Progenitor cell of endocrine pancreas (in vitro differentiated cells): ENCODE measurements at places on chromosomes 7 and 10. TPM values are rescaled to one million over a fixed set of nuclear protein-coding genes. Genes with fewer than 3 reads are reported as not detected.

- peaks cover 14% of the 10 kb centered on the region for H3K27me3 ChIP-seq
- peaks cover 25% of the 10 kb centered on the region for H3K4me1 ChIP-seq
- H3K27ac ChIP-seq, result no peak overlapping the region
- no peaks in the 10 kb centered on the region for H3K36me3 ChIP-seq
- no peak overlapping the region for H3K4me3 ChIP-seq
- DNase-seq, result no peak
These were observed 161.2 kb downstream of the CAMK1D start for GRCh38 chr10:12510501-12510941.

OPN1SW gene
- not detected in 2 replicates for total RNA-seq

- no peak for DNase-seq
- no peaks in the 10 kb centered on the region for H3K27me3 ChIP-seq
- no peak overlapping the region for H3K4me3 ChIP-seq
These were observed 15.9 kb upstream of the NEBL start for GRCh38 chr10:20912969-20913368.

LRRC72 gene
- not detected in 2 replicates for total RNA-seq

CRPPA gene
- total RNA-seq, result 3.8 and 4.5 TPM in 2 replicates

C10orf67 gene
- total RNA-seq, result 0.38 TPM in 1 of 2 replicates, not detected in the other

DNA sequence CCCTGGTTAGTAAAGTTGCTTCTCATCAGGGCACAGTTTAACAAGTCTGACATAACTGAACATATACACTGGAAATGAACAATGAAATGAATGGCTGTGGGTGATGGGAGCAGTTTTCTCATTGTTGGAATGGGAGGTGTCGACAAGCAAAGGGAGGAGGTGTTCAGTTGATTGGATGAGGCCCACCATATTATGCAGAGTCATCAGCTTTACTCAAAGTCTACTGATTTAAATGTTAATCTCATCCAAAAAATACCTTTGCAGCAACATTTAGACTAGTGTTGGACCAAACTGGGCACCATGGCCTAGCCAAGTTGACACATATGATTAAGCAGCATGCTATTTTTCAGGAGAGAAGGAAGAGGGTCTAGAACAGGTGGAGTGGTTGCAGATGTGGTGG lies 201.7 kb downstream of the RAMP3 start:
- H3K4me1 ChIP-seq, result no peaks in the 10 kb centered on the region
- no peak for DNase-seq
- no peak overlapping the region for H3K27ac ChIP-seq
- no peak overlapping the region for H3K4me3 ChIP-seq

DNA sequence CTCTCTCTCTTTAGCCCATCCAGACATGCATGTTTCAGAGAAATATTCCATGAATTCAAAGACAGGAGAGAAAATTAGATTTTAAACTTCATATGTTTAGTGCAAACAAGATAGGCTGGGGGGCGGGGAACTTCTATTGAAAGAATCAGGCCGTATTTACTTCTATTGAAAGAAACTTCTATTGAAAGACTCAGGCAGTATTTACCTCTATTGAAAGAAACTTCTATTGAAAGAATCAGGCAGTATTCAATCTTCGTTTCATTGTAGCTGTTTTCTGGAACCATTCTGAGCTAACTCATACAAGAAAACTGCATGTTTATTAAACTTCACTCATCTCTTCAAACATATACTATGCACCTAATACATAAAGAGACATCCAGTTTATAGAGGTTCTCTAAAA lies 123.1 kb downstream of the TYW1B start:
- H3K4me3 ChIP-seq, result no peak overlapping the region
- peaks cover 9% of the 10 kb centered on the region for H3K4me1 ChIP-seq
- H3K27me3 ChIP-seq, result no peaks in the 10 kb centered on the region
- no peak for DNase-seq

GRCh38 chr7:120278773-120279172 lies 5.8 kb downstream of the KCND2 start:
- H3K27ac ChIP-seq, result no peak overlapping the region
- DNase-seq, result no peak
- H3K4me3 ChIP-seq, result no peak overlapping the region
- peaks cover 17% of the 10 kb centered on the region for H3K4me1 ChIP-seq
- peaks cover 10% of the 10 kb centered on the region for H3K36me3 ChIP-seq

DNA sequence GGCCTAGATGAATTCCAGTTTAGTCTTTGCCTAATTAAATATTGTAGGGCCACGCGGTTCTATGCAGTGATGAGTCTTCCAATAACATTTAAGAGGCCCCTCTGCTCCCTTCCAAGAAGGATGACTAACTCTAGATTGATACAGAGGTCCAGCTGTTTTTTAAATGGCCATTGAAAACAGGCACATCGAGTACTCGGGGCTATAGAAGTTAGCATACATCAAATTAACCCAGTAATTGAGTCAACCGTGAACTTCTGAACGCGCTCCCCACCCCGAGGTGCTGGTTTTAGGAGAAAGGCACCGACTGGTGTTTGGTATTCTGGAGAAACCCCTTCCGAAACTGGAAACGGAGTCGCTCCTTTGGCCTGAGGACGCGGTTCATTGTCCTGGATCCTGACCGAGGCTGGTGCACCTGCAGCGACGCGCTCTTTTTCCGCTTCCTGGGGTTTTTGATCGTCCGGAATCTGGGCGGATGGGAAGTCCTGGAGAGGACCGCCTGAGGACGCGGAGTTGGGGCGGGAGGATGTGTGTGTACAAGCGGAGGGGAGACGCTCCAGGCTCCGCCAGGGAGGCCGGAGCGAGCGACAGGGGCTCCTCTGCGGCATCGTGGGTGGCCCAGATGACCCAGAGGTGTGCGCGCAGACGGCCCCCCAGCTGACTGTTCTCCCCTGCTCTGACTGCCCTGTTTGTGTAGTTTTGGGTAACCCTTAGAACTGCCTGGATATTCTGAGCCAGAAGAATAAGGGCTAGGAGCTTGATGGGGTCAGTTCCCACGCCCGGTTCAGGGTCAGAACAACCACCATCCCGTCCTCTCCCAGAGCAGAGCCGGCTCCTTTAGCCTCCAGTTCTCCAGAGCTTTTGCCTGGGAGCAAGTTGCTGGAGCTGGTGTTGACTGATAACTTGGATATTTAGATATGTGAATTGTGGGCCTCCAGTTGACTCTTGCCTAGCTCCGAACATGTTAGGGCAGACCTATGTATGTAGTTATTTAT lies 711 bp downstream of the FAM221A start:
- peak overlapping the region; percentile 89 for H3K4me3 ChIP-seq
- peak overlapping the region; percentile 98 for H3K27ac ChIP-seq
- no peaks in the 10 kb centered on the region for H3K27me3 ChIP-seq
- peaks cover 3% of the 10 kb centered on the region for H3K36me3 ChIP-seq
- H3K4me1 ChIP-seq, result peaks cover 20% of the 10 kb centered on the region

- H3K27me3 ChIP-seq, result peaks cover 8% of the 10 kb centered on the region
- H3K4me3 ChIP-seq, result no peak overlapping the region
- H3K4me1 ChIP-seq, result no peaks in the 10 kb centered on the region
- H3K36me3 ChIP-seq, result no peaks in the 10 kb centered on the region
- no peak for DNase-seq
These were observed 176.8 kb downstream of the CALN1 start for GRCh38 chr7:72235351-72235750.

C10orf53 gene
- total RNA-seq, result not detected in 2 replicates

SH2D4B gene
- 0.11 and 0.12 TPM in 2 replicates for total RNA-seq

SFTPA1 gene
- total RNA-seq, result 0.22 TPM in 1 of 2 replicates, not detected in the other

ANTXRL gene
- not detected in 2 replicates for total RNA-seq

- peaks cover 10% of the 10 kb centered on the region for H3K4me1 ChIP-seq
- H3K4me3 ChIP-seq, result peak overlapping the region; percentile 53
- H3K36me3 ChIP-seq, result no peaks in the 10 kb centered on the region
- peaks cover 48% of the 10 kb centered on the region for H3K27me3 ChIP-seq
- DNase-seq, result peak; percentile 54
These were observed 50.6 kb upstream of the RET start for GRCh38 chr10:43026039-43026973.

GRCh38 chr7:115676080-115676479 lies 354.5 kb downstream of the TFEC start:
- no peaks in the 10 kb centered on the region for H3K36me3 ChIP-seq
- no peak for DNase-seq
- no peaks in the 10 kb centered on the region for H3K27me3 ChIP-seq
- H3K4me3 ChIP-seq, result no peak overlapping the region

FFAR4 gene
- total RNA-seq, result 0.07 and 0.13 TPM in 2 replicates

DNA sequence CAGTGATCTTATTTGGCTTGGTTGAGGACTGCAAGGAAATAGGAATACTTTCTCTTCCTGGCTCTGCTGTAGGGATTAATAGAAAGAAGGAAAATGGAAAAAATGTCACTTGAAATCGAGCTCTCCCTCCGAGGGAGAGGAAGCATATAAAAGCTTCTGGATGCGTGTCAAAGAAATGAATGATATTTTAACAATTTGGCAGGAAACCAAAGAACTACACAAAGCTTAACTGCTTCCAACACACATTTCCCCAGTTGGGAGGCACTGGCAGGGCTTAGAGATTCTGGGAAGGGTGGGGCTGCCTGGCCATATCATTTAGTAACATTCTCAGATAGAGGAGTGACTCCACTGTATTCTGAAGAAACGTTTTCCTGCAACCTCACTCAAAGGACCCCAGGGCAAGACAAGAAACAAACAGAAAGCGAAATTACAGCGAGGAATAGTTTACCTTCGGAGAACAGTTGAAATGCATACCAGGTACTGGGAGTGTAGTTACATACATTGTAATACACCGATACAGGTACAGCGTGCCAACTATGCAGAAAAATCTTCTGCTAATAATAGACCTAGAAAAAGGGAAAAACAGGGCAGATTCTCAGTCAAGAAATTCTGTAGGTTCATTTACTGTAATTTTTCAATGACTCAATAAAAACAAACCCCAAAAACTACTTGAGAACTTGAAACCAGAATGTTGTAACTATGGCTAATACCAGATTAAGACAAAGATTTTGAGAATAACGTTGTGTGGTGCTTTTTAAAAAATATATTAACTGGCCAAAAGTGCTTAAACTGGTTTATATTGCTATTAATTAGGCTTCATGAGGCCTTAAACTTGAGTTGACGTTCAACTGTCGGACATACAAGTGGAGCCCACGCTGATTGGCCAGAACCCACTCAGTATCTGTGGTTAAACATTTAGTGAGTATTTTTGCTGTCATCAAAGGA lies 75.7 kb upstream of the ASAH2 start:
- H3K4me1 ChIP-seq, result peaks cover 17% of the 10 kb centered on the region
- H3K36me3 ChIP-seq, result no peaks in the 10 kb centered on the region
- DNase-seq, result no peak
- peak overlapping the region; percentile 88 for H3K27ac ChIP-seq
- peak overlapping the region; percentile 12 for H3K4me3 ChIP-seq

- no peaks in the 10 kb centered on the region for H3K27me3 ChIP-seq
- peaks cover 3% of the 10 kb centered on the region for H3K36me3 ChIP-seq
- no peak for DNase-seq
- H3K27ac ChIP-seq, result no peak overlapping the region
- H3K4me1 ChIP-seq, result peaks cover 3% of the 10 kb centered on the region
These were observed 143.5 kb downstream of the NEURL1 start for GRCh38 chr10:103637011-103637410.

DNA sequence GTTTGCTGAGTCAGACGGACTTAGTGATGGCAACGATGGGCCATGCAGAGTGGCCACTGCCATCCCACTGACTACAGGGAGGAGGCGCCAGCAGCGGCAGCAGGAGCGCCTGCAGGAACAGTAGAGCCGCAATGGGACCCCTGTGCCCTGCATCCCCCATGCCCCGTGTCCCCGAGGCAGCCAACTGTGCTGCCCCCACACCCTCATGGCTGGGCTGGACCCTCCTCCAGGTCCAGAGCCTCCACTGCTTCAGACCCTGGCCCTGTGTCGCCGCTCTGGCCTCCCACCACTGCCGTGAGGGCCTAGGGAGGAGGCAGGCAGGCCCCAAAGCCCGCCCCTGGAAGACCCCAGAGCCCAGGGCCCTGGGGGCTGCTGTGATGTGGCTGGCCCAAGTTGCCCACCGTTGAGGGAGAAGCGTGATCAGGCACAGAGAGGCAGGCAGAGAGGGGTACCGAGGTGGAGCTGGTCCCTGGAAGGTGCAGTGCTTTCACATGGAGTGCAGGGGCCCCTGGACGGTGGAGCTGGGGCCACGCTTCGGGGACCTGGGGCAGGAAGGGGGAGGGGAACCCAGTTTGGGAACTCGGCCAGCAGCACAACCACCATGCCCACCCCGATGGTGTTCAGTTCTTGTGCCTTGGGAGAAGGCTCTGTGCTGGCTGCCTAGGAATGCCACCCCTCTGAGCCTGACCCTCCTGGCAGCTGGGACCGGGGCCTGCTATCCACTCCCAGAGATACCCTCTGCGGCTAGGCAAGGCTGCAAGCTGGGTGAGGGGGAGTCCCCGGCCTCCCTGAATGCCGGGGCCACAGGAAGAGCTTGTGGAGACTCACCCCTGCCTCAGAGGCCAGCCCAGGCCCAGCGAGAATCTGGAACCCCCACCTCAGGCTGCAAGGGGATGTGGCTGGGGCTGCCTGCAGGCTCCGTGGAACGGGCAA lies 32.6 kb downstream of the DKK1 start:
- DNase-seq, result no peak
- H3K4me1 ChIP-seq, result no peaks in the 10 kb centered on the region
- H3K4me3 ChIP-seq, result no peak overlapping the region
- H3K27ac ChIP-seq, result no peak overlapping the region
- no peaks in the 10 kb centered on the region for H3K36me3 ChIP-seq
- no peaks in the 10 kb centered on the region for H3K27me3 ChIP-seq

WNT8B gene
- total RNA-seq, result 2.8 and 3.1 TPM in 2 replicates

- DNase-seq, result no peak
- no peak overlapping the region for H3K4me3 ChIP-seq
- H3K4me1 ChIP-seq, result no peaks in the 10 kb centered on the region
These were observed 374.0 kb upstream of the STEAP1 start for GRCh38 chr7:89780291-89780690.

PTPRZ1 gene
- 0.74 and 1.6 TPM in 2 replicates for total RNA-seq

ASB10 gene
- not detected in 2 replicates for total RNA-seq

DNA sequence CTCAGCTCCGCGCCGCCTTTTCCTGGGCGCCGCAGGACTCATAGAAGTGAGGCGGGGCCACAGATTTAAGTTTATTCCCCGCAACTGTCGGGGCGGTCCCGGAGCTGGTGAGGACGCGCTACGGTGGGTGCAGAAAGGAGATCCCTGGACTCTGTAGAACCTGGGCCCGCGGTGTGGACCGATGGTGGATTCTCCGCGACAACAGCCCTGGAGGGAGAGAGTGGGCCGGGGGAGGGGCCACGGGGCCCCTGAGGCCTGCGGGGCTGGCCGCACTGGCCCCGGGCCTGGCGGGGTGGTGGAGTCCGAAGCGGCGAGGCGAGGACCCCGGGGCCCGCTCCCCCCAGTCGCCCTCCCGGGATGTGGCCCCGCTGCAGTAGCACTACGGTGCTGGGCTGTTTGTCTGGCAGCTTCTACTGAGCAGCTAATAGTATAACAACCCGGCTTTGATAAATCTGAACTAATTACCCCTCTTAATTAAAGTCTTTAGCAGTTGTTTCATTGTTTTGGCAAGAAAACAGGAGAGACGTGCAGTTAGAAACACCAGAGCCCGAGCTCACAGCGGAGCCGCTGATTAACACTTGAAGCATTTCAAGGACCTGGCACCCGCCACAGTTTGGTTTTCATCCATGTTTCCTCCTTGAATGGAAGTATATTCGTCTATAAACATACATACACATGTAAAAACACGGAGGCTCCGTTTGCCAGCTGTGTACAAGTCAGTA lies 4.2 kb downstream of the FEZF1 start:
- no peak for DNase-seq
- no peaks in the 10 kb centered on the region for H3K36me3 ChIP-seq
- peaks cover 93% of the 10 kb centered on the region for H3K27me3 ChIP-seq
- H3K27ac ChIP-seq, result peak overlapping the region; percentile 88
- peaks cover 10% of the 10 kb centered on the region for H3K4me1 ChIP-seq

NT5C3A gene
- total RNA-seq, result 35.0 and 36.1 TPM in 2 replicates

COL1A2 gene
- total RNA-seq, result 14.8 and 26.2 TPM in 2 replicates
